NCI-H146 (cell line): ENCODE measurements at places on chromosomes 3 and 15.

DNA sequence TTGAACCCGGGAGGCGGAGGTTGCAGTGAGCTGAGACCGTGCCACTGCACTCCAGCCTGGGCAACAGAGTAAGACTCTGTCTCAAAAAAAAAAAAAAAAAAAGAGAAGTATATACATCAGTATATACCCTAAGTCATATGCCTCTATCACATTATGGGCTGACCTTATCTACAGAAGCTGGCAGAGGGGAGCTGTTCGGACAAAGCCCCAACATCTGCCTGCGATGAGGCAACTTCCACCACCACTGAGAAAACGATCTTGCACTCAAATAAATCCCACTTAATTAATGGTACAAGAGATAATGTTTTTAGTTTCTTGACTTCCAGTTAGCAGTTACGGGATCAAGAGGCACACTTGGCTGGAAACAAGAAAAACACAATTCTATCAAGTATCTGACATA is 2.2 kb downstream of the GLT8D1 start:
- no peak for DNase-seq

DNA sequence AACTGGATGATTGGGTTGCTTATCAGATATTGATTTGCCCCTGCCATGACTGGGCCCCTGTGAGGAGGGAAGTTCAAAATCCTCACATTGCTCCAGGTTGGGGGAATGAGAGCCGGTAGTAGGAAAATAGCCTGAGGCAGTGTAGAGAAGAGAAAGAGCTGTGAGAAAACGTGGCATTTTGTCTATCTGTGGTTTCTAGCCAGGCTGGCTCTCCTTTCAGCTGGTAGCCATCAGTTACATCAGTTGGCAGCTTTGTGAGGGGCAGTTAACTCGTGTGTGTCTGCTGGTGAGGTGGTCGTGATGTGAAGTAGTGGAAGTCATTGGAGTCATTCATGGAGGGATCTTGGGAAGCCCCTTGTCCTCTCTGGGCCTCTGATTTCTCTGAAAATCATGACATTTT is 5.2 kb downstream of the ESYT3 start:
- DNase-seq: no peak

- DNase-seq: no peak
These were observed 223.2 kb downstream of the MTHFS start for GRCh38 chr15:79673416-79674123.

- DNase-seq: no peak
These were observed 61.2 kb downstream of the HERC1 start for GRCh38 chr15:63772520-63772919.

- DNase-seq: no peak
These were observed 343.9 kb upstream of the THRB start for GRCh38 chr3:24838533-24838932.

DNA sequence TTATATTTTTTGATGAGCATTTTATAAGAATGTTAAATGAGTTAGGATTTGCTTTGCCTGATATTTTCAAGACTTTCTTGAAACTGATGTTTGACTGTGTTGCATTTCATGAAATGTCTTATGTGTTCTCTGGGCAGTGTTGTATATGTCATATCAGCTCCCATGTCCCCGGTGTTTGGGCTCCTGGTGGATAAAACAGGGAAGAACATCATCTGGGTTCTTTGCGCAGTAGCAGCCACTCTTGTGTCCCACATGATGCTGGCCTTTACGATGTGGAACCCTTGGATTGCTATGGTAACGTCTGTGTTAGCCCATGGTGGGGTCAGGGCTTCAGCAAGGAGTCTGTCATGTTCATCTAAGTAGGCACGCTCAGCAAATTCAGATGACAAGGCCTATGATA is 20.0 kb downstream of the MFSD1 start:
- no peak for DNase-seq

- DNase-seq: no peak
These were observed 427.2 kb upstream of the THBS1 start for GRCh38 chr15:39153716-39154115.

- no peak for DNase-seq
These were observed 46.9 kb upstream of the SEMA6D start for GRCh38 chr15:47670365-47670764.

DNA sequence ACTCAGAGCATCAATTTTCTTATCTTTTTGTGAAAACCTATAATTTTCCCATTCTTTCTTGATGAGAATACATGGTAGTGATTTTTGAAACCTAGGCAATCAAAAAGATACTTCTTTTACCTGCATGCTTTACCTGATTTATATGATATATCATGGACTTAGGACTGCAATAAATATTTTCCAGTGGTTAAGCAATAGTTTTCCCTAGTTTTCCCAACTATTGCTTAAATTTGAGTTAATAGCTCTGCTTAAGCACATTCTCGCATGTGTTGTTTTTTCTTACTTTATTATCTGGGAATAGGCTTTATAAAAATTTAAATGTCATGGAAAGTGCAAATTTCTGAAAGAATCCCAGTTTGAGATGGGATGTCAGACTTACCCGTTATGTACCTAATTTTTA is 465.1 kb upstream of the BCHE start:
- DNase-seq: no peak

DNA sequence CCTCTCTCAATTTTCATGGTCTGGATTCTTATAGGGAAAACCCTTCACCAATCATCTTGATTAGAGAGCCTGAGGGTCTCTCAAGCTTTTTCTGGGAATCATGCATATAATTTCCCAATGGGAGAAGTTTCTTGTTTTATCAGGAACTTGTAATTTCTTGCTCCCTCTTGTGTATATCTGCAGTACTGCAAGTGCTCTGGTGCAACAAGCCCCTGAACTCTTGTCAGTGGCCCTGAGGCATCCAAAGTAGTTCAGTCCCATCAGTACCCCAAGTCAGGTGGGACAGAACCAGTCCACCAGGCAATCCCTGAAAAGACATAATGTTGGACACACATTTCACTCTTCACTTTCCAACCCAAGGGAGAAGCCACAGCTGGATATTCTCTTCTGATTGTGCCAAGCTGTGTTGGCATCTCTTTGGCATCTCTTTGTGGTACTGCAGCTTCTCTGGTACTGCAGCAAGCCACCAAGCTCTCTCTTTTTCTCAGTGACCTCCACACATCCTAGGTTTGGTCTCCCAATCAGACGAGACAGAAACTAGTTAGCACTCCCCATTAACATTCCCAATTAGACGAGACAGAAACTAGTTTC is 214.5 kb downstream of the ZIC4 start:
- DNase-seq: peak; percentile 59

GRCh38 chr3:165754219-165755007 is 82.8 kb downstream of the BCHE start:
- no peak for DNase-seq
